ENCODE measurements at places on chromosomes 5 and 9.

GRCh38 chr9:134267305-134267880 lies 58.9 kb upstream of the RXRA start:
- no peak for DNase-seq

GRCh38 chr9:104775574-104775936 lies 11.6 kb downstream of the NIPSNAP3B start:
- no peak for DNase-seq

GRCh38 chr5:56681346-56681745 lies 134.0 kb upstream of the MAP3K1 start:
- DNase-seq: no peak

- no peak for DNase-seq
These were observed 20.0 kb downstream of the ANKH start for GRCh38 chr5:14851597-14851996.

GRCh38 chr9:72037571-72037970 lies 22.8 kb downstream of the C9orf57 start:
- no peak for DNase-seq

DNA sequence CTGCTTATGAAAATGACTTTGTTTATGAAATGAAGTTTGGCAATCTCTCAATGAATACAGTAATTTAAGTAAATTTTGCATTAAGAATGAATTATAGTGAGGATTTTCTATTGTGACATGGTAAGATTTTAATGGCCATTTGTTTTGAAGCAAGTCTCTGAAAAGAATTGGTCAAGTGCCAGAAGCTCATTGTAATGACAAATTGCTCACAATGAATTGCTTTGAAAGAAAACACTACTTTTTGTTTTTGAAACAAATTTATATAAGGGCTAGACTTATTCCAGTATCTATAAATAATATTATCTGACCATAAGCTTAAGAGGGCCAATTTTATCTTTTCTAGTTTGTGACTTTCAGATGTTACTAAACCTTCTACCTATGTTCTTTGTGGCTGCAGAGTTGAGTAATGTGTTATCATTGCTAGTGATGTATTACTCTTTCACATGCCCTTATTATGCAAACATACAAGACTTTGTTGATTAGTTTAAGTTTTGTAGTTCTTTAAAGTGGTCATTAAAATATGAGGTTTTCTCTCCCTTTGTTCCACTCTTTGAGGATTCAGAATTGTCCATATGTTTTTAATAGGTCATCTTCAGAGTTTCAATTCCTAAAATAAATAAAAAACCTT lies 93.0 kb upstream of the ZNF608 start:
- no peak for DNase-seq

DNA sequence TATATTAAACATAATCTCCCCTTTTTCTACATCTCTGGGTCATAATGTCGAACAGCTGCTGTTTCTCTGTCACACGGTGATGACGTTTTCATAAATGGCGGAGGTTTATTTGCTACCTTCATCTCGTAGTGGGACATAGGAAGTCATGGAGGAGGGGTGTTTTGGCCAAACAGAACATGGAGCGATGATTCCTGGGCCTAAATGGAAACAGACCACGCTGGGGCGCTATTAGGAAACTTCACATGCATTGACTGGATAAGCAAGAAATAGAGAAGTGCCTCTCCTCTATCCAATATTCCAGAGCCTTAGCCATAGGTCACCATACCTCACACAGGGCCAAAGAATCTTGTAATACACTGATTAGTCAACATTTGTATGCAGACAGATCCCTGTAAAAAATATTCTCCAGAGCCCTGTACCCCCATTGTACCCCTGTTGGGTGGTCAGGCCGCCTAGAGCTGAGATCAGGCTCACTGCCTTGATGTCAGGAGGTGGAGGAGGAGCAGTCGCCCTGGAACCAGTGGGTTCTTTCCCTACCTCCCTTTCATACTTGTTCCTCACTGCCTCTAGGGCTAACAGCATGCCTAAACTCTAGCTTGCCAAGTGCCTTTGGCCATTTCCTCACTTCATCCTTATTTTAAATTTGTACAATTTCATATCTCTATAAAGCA lies 77.8 kb upstream of the SPIN1 start:
- no peak for DNase-seq

GRCh38 chr5:178991190-178992145 lies 3.7 kb downstream of the GRM6 start:
- DNase-seq: no peak

- DNase-seq: no peak
These were observed 15.3 kb upstream of the SAP30L start for GRCh38 chr5:154430466-154430865.

DNA sequence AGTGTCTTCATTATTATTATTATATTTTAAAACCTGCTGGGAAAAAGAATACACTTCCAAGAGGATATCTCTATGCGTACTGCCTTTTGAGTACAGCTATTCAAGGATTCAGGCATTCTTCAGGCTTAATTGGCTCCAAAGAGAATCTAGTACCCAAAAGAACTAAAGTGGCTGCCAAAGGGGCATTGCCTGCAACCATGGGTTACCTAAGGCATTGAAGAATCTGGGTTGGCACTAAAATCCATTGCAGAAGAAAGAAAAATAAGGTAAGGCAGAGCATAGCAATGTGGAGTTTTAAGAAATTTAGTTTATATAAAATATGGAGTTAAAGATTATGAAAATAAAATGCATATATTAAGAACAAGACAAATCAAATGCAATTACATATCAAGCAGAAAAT lies 223.5 kb downstream of the TMEM161B start:
- DNase-seq: no peak

DNA sequence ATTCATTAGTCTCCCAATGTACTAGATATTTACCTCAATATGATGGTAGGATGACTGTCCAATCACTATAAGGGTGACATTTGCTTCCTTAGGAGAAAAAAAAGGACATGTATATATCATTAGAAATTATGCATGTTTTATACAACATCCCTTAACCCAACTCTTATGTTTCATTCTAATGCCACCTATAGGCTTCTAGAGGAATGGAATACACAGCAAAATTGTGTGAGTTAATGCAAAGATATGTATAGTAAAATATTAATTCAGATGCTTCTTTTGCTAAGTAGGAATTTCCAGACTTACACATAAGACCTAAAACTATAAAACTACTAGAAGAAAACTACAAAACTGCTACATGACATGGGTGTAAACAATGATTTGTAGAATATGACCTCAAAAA lies 3.5 kb downstream of the PRXL2C start:
- DNase-seq: no peak

DNA sequence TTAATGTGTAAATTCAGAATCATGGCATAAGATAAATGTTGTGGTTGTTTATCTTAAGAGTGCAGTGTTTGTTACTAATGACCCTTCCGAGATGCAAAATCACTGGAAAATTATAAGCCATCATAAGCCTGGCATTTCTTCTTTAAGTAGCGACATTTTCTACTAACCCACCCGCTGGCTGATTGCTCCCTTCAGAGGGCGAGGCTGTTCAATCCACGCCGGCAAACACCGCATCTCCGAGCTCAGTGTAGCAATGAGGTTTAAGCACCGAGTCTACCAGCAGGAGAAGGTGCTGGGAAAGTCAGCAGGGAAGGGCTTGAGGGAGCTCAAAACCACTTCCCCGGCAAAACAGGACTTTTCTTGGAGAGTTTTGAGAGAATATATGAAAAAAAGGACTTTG lies 52.7 kb downstream of the AK8 start:
- DNase-seq: no peak

DNA sequence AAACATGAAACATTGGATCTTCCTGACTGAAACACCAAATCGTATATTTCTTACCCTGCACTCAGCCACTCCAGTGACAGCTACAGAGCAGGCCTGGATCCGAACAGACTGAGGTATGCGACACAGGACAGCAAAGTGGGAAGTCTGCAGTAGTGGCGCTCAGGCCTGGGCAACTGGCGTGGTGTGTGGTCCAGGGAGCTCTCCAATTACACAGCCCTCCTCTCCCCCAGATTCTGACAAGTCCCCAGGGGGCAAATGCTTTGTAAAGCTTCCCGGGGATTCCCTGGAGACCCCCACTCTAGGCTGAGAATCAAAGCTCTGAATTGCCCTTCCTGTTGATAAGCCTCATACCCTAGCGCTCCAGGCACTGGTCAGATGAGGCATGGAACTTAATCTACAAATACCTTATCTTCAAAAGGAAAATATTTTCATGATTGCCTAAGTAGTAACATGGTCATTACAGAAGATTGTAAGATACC lies 104.8 kb upstream of the ERCC6L2 start:
- no peak for DNase-seq

- no peak for DNase-seq
These were observed 75.5 kb upstream of the ELL2 start for GRCh38 chr5:96037128-96037527.

DNA sequence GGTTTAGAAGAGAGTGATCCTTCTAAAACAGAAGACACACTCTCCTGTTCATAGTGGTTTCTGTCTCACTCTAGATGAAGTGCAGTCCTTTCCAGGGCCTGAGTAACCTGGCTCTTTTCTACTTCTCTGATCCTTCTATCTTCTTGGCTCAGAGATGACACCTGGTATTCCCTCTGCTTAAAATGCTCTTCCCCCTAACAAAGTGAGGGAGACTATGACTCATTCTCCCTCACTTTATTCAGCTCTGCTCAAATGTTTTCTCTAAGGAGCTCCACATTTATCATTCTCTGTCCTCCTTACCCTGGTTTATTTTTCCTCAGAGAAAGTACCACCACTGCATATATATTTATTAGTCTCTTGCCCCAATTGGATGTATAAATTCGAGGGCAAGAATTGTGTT lies 24.6 kb downstream of the TUT7 start:
- DNase-seq: no peak

GRCh38 chr5:149348518-149348917 lies 3.2 kb downstream of the GRPEL2 start:
- DNase-seq: no peak

Measured in AG09319 (cell line).